ENCODE measurements at places on chromosomes 12 and 14.
A peak's percentile ranks its signal among the peaks of the same experiment; 100 is the strongest.

GRCh38 chr14:46054526-46054925, 597.1 kb downstream of the RPL10L start:
- DNase-seq, result no peak

- no peak for DNase-seq
Measured at GRCh38 chr12:121288986-121289385, 7.5 kb downstream of the CAMKK2 start.

DNA sequence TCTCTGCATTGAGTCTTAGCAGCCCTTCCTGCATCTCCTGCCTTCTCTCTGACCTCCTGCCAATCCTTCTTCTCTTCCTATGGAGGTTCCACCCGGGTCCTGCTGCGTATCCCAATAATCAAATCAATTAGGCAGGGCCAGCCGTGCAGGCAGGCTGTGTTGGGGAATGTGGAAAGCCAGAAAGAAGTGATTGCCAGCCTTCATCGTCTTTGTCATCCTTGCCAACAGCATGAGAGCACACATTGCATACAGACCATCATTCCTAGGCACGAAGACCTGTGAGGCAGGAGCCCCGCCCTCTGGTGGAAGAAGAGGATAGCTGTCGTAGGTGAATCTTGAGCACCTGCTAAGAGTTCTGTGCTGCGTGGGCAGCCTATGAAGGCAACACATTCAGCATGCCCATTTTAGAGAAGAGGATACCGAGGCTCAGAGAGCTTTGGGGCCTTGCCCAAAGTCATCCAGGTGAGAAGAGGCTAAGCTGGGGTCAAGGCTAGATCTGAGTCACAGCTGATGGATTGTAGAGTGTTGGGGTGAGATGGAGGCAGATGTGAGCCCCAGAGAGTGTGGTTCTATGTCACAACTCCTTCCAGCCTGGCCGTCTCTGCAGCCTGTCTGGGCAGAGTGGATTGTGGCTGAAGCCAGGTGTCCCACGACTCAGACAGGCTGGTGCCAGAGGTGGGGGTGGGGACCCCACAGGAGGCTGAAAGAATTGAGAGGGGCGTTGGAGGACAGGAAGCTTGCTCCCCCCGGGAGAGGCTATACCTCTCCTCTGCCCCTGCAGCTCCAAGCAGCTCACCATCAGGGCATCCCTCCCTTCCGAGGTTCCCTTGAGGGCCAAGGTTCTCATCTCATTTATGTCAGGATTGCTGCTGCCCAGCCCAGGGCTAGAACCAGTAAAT, 12.7 kb downstream of the C14orf132 start:
- DNase-seq, result no peak

GRCh38 chr12:67689385-67689784, 40.8 kb downstream of the DYRK2 start:
- DNase-seq, result no peak

GRCh38 chr12:70052931-70053497, 190.2 kb upstream of the CNOT2 start:
- DNase-seq, result no peak

DNA sequence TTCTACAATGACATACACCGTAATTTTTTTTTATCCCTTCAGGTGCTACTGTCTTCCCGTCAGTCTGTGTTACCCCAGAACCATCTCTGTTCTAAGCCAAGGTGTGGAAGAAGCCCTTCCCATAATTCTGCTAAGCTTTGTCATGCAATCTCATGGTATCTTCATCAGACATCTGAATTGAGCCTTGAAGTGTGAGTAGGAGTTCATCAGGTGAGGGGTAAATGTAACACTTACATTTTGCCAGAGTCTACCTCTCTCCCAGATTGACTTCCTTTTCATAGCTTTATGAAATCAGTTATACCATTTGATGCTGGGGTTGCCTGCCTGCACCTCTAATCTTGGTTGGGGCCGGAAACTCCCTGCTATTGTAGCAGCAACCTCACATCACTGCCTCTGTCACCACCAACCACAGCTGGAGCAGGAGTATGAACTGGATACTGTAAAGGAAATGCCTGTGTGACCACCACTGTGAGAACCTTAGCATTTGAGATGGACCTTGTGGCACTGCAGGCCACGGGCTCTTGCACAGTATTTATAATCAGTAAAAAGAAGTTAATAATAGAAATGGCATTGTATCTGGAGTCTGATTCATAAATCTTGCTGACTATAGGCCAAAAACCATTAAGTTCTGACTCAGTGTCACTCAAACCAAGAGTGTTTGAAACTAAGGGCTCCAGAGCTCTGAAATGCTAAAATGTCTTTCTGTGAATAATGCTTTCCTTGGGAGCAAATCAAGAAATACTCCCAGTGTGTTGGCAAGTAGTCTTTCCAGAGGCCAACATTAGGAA, 58.7 kb upstream of the STK38L start:
- DNase-seq, result peak; percentile 6

DNA sequence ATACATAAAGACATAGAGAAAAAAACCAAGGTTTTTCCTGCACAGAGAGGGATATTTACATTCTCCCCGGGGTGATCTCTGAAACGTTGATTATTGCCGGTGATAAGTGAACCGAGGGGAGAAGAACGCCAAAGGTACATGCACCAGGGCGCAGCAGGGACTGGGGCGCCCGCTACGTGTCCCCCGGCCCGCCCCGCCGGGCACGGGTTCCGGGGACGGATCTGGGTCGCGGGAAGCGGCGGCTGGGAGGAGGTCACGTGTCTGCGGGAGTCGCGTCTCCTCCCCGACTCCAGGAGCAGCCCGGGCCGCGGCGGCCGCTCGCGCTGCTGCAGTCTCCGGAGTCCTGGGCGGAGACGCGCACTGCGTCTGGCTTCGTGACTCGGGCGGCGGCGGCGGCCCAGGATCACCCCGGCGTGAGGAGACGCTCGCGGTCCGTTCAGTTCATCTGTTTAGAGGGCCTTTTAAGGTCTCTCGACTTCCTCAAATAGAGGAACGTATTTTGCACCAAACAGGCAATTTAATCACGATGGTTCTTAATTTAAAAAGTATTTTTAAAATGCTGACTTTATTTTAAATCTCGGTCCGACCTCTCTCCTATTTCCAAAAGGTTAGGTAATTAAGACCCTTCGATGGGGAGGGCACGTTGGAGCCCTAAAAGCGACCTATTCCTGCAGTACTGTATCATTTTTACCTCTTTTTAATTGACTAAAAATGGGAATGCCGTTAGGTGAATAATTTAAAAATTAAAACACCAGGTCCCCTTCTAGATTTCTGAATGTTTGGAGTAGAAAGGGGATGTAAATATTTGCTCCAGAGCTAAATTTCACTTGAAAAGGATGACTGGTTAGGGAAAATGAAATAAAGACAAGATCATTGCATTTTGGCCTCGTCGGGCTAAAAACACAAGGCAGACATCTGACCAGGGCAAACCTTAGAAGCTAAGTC, 1.8 kb upstream of the BHLHE41 start:
- DNase-seq, result no peak

- no peak for DNase-seq
Measured at GRCh38 chr12:98113548-98113947, 401.8 kb upstream of the TMPO start.
